CD4-positive, alpha-beta T cell treated with Interleukin-17A for 1 hour (primary cell): ENCODE measurements at places on chromosomes 13 and 19.

- DNase-seq = peak; percentile 72
These were observed 20.0 kb upstream of the ERCC1 start for GRCh38 chr19:45443462-45444317.

- peak; percentile 30 for DNase-seq
These were observed 82.3 kb downstream of the RNASEH2B start for GRCh38 chr13:50991579-50992521.

GRCh38 chr19:45641274-45642105, 2.3 kb upstream of the EML2 start:
- DNase-seq = peak; percentile 89

GRCh38 chr19:12052497-12053169, at the start of gene ZNF878:
ZNF878 (minus strand) TSS chr19:12052961; CDS start chr19:12052801, 160 bp downstream.
- peak; percentile 55 for DNase-seq

DNA sequence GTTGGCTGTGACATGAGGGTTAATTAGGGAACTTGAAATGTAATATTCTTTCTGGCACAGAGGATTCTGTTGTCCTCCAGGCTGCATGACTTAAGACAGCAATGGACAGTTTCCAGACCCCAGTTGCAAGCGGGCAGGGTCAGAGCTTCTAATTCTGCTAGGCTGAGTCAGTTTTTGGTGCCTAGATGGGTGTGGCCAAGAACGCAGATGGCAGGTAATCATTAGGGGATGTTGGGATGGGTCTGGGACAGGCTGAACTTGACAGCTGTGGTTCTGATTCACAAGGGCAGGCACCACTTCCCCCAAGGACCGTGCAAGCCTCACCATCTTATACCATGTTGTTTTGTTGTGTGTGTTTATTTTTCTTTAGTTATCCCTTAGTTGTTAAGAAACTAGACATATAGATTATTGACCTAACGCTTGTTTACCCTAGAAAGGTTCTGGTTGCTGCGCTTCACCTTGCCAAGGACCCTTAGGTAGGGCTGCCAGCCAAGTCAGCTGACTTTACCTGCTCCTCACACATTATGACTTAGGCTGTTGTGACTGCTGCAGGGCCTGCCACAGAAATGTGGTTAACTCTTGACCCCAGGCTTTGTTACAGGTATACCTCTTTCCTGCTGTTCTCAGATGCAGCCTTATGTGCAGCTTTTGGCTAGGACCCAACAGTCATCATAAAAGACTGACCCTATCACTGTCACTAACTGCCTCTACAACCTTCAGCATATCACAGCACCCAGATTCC, 117.7 kb upstream of the KLF12 start:
- DNase-seq = no peak

GRCh38 chr19:35915443-35915842, 7.3 kb upstream of the TYROBP start:
- no peak for DNase-seq
